ENCODE measurements at places on chromosomes 5 and 9.
A peak's percentile ranks its signal among the peaks of the same experiment; 100 is the strongest.

GRCh38 chr5:170405817-170406216 is 16.6 kb upstream of the KCNMB1 start:
- no peak for DNase-seq

DNA sequence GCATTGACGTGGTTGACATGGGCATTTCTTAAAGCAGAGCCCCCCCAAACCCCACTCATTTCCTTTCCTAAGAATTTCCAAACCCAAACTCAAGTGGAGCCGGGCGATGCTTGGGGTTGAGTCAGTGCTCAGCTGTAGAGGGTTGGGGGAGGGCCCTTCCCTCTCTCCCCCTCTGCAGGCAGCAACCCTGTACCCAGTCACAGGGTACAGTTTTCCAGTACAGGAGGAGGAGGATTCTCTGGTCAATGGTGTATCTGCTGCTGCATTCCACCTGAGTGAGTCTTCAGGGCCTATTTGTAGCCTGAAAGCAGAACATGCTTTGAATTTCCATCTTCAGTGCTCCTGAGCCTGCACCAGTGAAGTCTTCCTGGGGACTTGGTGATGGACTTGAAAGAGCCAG is 55.8 kb downstream of the ENTREP1 start:
- no peak for DNase-seq

GRCh38 chr5:79488058-79488457 is 25.9 kb downstream of the HOMER1 start:
- no peak for DNase-seq

DNA sequence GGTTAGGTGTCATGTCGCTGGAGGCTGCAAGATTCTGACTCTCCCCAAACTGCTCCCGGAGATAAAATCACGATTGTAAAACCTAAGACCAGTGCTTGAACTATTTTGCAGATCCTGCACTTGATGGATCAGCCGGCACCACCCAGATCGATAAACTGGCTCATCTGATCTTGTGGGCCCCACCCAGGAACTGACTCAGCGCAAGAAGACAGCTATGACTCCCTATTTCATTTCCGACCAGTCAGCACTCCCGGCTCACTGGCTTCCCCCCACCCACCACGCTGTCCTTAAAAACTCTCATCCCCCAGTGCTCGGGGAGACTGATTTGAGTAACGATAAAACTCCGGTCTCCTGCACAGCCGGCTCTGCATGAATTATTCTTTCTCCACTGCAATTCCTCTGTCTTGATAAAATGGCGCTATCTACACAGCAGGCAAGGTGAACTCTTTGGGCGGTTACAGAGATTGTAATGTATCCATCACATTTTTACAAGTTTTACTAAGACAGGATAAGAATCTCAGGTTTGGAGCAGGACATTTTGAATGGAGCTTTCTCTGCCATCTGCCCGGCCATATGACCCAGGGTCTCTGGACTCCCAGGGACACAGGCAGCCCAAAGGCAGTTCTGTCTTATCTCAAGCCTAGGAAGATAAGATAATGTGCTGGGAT is 10.6 kb upstream of the PPP1R26 start:
- DNase-seq = peak; percentile 61

DNA sequence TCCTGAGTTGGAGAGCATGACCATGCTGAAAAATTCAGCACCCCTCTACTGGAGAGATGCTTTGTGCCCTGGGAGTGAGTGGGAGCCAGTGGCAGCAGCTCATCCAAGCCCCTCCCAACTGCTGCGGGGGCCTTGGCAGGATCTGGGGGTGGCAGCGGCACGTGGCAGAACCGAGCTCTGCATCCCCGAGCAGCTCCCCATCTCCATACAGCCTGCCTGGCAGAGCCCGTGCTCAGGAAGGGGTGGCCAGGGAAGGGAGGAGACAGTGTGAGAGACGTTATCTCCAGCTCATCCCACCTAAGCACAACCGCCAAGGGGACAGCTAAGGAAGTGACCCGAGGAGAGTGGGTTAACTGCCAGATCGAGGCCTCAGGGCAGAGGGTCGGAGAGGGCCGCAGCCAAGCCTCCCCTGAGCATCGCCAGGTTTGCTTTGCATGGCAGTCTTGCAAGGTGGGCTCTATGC is 17.2 kb upstream of the DPM2 start:
- DNase-seq = no peak

DNA sequence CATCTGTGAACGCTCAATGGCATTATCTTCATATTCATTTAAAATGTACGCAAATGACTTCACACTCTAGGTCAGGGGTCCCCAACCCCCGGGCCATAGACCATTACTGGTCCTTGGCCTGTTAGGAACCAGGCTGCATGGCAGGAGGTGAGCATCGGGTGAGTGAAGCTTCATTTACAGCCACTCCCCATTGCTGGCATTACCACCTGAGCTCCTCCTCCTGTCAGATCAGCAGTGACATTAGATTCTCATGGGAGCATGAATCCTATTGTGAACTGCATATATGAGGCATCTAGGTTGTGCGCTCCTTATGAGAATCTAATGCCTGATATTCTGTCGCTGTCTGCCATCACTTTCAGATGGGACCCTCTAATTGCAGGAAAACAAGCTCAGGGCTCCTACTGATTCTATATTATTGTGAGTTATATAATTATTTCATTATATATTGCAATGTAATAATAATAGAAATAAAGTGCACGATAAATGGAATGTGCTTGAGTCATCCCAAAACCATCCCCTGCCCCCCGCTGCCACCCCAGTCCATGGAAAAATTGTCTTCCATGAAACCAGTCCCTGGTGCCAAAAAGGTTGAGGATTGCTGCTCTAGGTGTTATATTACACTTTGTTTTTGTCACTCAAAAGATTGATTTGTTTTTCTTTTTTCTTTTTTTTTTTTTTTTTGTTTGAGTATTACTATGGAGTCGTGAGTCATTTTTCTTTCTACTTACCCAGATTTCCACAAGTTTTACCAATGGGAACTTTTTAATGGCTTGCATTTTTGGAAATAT is 127.2 kb downstream of the DOCK8 start:
- DNase-seq = no peak

DNA sequence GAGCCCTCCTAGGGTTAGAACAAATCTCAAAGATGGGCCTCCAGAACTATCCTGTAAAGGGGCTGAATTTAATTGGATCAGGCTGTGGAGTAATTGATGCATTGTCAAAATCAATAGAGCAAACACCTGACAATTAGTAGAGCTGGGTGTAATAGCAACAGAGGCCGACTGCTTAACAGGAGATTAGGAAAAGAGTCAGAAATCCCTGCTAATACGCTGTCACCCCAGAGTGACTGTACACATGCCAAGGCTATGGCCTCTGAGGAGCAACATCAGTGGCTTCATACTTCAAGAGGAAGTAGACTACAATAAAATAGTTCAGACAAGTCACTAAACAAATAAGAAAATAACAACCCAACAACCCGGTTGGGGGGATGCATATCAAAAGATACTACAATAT is 18.7 kb upstream of the GRPEL2 start:
- no peak for DNase-seq

GRCh38 chr5:67672636-67673035 is 476.0 kb upstream of the CD180 start:
- DNase-seq = no peak

GRCh38 chr5:55226934-55227663 is at the start of gene MCIDAS:
TSS of gene MCIDAS (minus strand) at chr5:55227315. CDS start at chr5:55227138, 177 bp downstream.
- peak; percentile 29 for DNase-seq

- DNase-seq = no peak
Measured at GRCh38 chr5:27242258-27242626, 203.9 kb upstream of the CDH9 start.

- no peak for DNase-seq
Measured at GRCh38 chr5:90590-91547, 1.1 kb upstream of the PLEKHG4B start.

DNA sequence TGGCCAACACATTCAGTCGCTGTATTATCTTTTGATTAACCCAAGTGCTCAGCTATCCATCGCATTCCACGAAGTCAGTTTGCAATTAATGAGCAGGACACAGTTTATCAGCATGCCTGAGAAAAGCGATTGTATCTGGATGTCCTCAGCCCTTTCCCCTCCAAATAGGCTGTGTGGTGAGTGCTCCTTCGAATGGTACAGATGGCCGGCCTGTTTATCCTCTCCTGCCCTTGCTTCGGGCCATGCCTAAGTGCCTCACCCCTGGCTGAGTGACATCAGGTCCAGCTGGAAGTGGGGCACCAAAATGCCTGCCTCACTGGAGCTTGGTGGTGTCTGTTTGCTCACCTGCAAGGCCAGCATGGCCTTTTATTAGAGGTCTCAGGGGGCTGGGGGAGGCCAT is 317.3 kb downstream of the GADD45G start:
- DNase-seq = no peak

DNA sequence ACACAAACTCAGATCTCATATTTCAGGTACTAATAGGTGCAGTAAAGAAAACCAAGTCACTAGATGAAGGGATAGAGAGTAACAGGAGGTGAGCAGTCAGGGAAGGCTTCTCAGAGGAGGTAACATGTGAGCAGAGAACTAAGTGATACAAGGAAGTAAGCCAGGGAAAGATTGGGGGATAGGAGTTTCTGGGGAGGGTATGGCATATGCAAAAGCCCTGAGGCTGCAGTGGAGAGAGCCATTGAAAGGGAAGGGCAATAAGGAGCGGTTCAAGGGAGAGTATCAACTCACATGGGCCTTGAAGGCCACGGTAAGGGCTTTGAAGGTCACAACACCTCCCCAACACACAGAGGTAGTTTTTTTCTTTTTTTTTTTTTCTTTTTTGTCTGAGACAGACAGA is 6.9 kb downstream of the OLFML2A start:
- DNase-seq = no peak

DNA sequence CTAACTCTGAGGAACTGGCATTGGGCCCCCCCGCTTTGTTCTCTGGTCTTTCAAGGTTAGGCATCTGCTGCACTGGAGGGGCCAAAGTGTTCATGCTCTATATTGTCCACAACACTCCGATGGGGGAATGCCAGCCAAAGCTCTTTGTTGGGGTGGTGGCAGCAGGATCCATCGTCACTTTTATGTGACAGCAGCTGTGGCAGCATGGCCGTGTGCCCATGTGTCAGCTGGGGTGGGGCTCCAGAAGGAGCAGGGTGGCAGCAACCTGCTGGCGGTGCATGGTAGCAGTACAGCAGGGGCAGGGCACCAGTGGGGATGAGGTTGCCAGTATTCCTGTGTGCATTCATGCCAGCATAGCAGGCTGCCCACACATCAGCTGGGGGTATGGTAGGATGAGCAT is 28.2 kb downstream of the ITGA2 start:
- DNase-seq = no peak

DNA sequence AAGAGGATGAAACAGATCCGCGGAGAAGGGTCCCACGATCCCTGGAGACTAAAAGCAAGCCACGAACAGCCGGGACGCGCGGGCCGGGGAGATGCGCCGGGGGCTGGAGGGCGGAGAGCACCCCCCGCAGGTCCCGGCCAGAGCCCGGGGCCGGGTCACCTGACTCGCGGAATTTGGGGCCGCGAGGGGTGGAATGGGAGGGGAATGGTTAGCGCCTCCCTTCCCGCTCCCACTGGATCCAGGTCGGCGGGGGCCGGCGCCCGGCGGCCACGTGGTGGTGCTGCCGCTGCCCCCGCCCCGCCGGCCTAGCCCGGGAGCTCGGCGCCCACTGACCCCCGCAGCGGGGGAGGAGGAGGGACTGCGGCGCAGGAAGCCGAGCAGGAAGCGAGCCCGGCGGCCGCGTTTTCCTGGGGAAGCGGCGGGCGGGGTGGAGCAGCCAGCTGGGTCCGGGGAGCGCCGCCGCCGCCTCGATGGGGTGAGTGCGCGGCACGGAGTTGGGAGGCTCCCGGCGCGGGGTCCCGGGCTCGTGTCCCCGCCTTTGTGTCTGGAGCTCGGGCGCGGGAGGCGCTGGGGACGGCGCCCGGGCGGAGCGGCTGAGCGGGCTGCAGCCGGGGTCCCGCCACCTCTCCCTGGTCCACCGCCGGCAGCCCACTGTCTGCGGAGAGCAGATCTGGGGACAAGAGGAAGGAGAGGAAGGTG is at the start of gene RAI14:
Gene RAI14 (plus strand): TSS at position 328 of the 699 bp plus-strand sequence. CDS start 30,592 bp downstream, outside the sequence.
- DNase-seq = peak; percentile 9

GRCh38 chr5:93924628-93925027 is 183.2 kb upstream of the POU5F2 start:
- no peak for DNase-seq

DNA sequence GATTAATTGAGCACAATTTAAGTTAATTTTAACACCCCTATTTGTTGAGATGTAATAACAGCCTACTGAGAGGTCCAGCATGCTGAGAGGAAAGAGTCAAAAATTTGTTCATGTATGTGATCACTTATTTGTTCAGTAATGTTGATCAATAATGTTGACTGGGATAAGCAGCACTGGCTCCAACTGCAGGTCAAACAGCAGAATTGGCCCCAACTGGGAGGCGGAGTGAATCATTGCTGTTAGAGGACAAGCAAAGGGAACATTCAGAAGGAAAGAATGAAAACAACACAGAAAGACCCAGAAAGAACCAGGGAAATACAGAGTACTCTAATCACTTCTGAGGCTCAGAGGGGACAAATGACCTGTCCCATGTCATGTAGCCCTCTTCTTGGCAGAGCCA is 221.1 kb downstream of the COMMD10 start:
- DNase-seq = no peak

DNA sequence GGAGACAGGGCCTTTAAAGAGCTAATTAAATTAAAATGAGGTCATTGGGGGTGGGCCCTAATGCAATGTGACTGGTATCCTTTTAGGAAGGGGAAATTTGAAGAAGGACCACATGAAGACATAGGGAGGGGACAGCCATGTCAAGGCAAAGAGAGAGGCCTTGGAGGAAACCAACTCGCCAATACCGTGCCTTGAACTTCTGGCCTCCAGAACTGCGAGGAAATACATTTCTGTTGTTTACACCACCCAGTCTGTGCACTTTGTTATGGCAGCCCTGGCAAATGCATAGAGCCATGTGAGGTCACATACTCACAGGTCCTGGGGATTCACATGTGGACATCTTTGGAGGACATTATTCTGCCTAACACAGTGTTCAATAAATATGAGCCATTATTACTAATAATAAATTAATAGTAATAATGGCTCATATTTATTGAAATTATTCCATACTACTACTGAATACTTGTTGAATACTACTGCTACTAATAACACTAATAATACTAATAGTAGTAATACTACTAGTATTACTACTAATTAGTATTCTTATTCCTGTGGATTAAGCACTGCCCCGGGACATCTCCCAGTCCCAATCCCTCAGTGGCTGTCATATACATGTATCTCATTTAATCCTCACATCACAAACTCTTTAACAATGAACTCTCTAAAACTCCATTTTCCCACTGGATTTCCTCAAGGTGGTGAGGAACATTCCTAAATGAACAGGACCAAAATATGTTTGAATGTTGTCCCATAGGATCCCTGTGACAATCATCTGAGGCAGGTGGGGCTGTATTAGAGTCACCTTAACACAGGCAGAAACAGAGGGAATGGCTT is 8.4 kb downstream of the TRAF1 start:
- DNase-seq = no peak

All from CD4-positive, alpha-beta memory T cell (primary cell).